ENCODE measurements at places on chromosomes 11 and 22. TPM values are rescaled to one million over a fixed set of nuclear protein-coding genes. Genes with fewer than 3 reads are reported as not detected.

Gene INS
- not detected for polyA plus RNA-seq

Gene NRGN
- 643 TPM for polyA plus RNA-seq

Gene TRIM66
- polyA plus RNA-seq = 3.7 TPM

Gene ANO5
- polyA plus RNA-seq = 0.48 TPM

Gene DGAT2
- 21.5 TPM for polyA plus RNA-seq

Gene GGA1
- polyA plus RNA-seq = 41.6 TPM

Gene SULT4A1
- 41.8 TPM for polyA plus RNA-seq

Measured in brain (organoid and tissue), 16 donors.